ENCODE measurements at places on chromosomes 3 and 15.

- no peak for DNase-seq
Observed at GRCh38 chr15:90099072-90099867, 3.0 kb downstream of the IDH2 start.

DNA sequence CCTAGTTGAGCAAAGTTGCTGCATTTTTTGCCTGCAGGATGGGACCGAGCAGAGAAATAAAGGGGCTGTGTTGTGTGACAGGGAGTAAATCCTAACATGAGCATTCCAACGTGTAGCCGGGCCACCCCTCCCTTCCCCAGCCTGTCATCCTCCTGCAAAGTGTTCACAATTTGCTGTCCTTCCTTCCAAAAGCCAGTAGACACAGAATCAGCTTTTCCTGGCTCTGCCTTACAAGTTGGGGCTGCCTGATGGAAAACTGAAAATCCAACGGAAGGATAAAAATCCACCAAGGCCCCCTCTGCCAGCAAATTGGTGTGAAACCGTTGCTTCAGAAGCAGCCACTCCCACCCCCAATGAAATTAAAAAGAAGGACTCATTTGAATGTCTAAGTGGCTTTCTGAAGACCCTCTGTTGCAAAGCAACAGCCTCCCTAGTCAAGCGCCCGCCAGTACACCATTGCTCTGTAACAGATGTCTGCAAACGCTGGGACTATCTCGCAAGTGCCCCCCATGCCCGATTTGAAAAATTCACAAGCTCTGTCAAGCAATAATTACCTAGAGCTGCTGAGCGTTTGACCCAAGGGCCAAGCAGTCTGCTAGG, 665 bp downstream of the FRMD4B start:
- no peak for DNase-seq

GRCh38 chr3:21839592-21839991, 88.6 kb upstream of the ZNF385D start:
- DNase-seq, result no peak

- DNase-seq, result no peak
Observed at GRCh38 chr15:74202452-74203401, at the start of gene STRA6. STRA6 (minus strand) TSS chr15:74202787; CDS start chr15:74202267, 520 bp downstream.

GRCh38 chr3:172694573-172695246, 16.2 kb downstream of the NCEH1 start:
- DNase-seq, result no peak

GRCh38 chr3:157515398-157515797, 12.2 kb upstream of the VEPH1 start:
- DNase-seq, result no peak

DNA sequence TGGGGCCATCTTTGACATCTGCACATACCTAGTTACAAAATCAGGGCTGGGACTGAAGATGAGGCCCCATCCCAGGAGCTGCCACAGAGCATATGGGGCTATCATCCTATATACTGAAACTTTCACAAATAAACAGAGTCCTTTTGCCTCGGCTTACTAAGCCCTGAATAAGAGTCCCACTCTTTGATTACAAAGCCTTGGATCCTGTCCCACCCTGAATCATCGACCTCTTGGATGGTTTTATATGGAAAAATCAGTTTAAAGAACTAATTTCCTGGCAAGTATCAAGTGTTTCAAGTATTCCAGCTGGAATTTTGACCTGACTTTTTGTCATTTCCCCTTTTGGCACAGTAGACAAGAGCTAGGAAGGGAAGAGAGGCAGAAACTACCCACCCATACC, 331.3 kb upstream of the FRG2C start:
- no peak for DNase-seq

GRCh38 chr3:194043516-194043915, 92.4 kb upstream of the HES1 start:
- DNase-seq, result no peak
